ENCODE measurements at places on chromosomes 1 and 21.

GRCh38 chr1:196910215-196910614 lies 22.4 kb downstream of the CFHR4 start:
- DNase-seq, result no peak

DNA sequence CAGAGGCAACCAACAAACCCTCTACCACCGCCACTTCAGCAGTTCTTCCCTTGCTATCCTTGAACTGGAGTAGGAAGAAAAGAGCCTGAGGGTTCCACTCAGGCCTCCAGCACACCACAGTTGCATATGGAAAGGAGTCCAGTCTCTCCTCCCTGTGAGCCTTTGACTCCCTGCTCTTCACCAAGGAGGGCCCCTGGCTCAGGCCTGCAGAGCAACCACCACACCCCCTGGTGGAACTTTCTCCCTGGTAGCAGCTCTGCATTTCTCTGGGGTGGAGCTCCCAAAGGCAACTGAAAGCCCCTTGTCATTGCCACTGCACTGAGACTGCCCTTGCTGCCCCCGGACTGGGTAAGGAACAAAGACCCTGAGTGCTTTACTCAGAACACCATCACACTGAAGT lies 1021.5 kb upstream of the ADGRL2 start:
- no peak for DNase-seq

- no peak for DNase-seq
Measured at GRCh38 chr21:29697555-29698193, 242.1 kb downstream of the GRIK1 start.

DNA sequence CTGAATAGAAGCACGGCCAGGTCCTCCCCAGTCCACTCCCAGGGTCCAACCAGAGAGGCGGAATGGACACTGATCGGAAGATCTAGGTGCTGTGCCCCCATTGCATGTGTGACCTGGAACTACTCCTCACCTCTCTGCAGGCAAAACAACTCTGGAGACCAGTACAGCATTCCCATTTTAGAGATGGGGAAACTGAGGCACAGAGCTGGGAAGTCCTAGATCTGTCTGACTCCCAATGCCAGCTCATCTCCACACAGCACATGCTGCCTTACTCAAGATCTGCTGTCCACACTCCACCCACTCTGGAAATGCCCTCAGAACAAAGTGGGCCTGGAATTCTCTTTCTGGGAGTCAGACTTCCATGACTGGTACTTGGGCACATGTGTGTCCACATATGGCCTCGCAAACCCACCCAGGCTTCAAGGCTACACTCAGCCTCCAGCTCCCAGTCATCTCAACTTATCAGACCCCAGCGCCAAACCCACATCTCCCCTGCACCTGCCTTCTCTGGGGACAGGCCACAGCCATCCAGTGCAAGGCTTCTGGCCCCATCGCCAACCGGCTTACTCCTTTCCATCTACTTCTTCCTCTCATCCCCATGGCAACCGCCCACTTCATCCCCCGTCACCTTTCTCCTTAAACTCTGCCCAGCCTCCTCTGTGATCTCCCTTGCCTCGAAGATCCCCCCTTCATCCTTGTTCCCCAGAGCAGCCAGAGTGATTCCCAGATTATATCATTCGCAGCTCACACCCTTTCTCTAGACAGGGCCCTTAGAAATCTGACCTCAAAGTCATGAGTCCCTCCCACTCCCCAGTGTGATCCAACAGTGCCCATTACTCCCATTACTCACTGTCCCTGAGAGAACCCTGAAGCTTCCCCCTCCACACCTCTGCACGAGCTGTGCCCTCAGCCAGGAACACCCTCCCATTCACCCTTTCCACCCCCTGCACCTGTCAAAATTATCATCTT lies 2.7 kb downstream of the COL8A2 start:
- DNase-seq, result no peak

- no peak for DNase-seq
Measured at GRCh38 chr1:156064615-156065014, 3.7 kb downstream of the RAB25 start.

DNA sequence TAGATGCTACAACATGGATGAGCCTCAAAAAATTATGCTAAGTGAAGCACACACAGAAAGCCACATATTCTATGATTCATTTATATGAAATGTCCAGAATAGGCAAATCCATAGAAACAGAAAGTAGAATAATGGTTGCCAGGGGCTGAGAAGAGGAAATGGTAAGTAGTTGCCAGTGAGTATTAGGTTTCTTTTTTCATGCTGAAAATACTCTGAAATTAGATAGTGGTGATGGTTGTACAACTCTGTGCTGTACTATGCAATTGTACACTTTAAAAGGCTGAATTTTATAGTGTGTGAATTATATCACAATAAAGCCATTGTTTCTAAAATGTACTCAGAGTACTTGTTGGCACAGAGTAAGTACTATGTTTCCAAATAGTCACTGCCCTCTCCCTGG lies 15.5 kb upstream of the GFI1 start:
- no peak for DNase-seq

- no peak for DNase-seq
Measured at GRCh38 chr21:45639206-45640000, 4.1 kb upstream of the PCBP3 start.

DNA sequence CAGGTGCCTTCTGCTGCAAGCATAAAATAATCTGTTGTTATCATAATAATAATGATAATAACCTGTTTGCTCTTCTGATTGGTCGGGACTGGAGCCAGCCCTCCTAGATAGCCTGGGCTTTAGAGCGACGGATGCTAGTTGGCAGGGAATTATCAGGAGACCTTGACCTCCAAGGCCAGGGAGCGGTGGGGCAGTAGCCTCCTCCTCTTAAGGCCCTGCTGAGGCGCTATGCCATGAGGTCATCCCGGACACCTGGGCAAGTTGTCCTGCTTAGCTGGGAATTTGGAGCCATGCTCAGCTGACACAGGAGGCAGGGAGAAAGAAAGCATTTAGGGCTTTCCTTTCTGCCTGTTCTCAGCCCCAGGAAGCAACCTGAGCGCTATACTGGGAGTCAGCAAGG lies 15.6 kb downstream of the C1orf115 start:
- no peak for DNase-seq

GRCh38 chr1:157274698-157275534 lies 136.7 kb upstream of the ETV3 start:
- no peak for DNase-seq

DNA sequence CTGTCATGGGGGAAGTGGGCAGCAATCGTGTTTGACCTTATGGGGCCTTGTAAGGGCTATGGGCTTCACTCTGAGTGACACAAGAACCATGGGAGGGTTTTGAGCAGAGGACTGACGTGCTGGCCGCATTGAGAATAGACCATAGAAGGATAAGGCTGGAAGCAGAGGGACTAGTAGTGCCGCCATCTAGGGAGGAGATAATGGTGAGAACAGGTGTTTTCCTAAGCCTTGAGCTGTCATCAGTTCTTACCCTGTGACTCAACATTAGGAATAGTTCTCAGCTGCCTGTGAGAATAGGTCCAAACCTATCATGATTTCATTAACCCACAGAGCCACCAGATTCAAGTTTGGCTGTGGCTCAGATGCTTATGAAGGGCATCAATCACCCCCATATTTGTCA lies 228.5 kb downstream of the CACNA1E start:
- DNase-seq, result no peak

DNA sequence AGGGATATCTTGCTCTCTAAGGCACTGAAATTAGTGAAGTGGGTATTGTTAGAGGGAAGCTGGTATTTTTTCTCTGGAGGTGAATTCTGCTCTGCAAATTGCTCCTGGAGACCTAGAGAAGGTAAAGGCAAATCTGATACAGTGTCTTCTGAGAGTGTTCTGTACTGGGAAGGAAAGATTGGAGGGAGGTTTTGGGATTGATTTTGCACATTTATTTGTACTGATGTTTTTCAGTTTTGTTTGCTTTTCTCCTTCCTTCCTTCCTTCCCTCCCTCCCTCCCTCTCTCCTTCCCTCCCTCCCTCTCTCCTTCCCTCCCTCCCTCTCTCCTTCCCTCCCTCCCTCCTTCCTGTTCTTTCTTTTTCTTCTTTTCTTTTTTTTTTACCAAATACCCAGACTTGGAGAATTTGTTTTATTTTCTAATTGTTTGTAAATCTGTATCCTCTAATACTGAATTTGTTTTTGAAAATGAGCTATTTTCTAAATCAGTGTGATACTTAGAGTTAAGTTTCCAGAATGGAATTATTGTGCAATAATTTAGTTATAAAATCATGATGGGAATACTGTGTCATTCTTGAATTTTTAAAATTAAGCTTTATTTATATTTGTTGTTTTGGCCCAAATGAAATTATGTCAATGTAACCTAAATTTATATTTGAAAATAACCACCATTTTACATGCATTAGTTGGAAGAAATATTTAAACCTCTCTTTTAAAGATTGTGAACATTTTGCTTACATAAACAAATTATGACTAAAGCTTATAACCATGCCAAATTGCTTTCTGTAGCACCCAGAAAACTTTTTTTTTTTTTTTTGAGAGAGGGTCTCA lies 4.9 kb downstream of the CMPK1 start:
- DNase-seq, result no peak

- no peak for DNase-seq
Measured at GRCh38 chr1:200121421-200121820, 93.9 kb downstream of the NR5A2 start.

GRCh38 chr1:212613440-212614335 lies 5.1 kb downstream of the ATF3 start:
- no peak for DNase-seq

DNA sequence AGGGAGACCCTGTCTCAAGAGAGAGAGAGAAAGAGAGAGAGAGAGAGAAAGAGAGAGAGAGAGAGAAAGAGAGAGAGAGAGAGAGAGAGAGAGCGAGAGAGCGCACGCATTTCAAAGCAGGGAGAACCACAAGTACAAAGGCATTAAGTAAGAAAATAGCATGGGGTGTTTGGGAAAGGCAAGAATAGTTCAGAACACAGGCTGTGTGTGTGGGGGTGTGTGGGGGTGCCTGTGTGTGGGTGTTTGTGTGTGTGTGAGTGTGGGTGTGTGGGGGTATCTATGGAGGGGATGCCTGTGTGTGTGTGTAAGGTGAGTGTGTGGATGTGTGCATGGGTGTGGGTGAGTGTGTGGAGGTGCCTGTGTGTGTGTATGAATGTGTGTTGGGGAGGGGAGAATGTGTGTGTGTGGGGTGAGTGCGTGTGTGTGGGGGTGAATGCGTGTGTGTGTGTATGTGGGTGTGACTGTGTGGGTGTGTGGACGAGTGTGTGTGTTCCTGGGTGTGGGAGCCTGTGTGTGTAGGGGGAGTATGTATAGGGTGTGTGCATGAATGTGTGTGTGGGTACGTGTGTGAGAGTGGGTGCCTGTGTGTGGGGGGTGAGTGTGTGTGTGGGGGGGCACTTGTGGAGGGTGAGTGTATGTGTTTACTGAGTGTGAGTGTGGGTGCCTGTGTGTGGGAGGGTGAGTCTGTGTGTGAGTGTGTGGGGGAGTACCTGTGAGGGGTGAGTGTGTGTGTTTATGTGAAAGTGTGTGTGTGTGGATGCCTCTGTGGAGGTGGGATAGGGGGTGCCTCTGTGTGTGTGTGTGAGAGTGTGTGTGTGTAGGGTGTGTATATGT lies 19.1 kb upstream of the HDAC1 start:
- DNase-seq, result no peak

GRCh38 chr1:156895455-156895812 lies 1.9 kb downstream of the PEAR1 start:
- peak; percentile 19 for DNase-seq

GRCh38 chr1:154746622-154747299 lies 123.3 kb downstream of the KCNN3 start:
- DNase-seq, result no peak

DNA sequence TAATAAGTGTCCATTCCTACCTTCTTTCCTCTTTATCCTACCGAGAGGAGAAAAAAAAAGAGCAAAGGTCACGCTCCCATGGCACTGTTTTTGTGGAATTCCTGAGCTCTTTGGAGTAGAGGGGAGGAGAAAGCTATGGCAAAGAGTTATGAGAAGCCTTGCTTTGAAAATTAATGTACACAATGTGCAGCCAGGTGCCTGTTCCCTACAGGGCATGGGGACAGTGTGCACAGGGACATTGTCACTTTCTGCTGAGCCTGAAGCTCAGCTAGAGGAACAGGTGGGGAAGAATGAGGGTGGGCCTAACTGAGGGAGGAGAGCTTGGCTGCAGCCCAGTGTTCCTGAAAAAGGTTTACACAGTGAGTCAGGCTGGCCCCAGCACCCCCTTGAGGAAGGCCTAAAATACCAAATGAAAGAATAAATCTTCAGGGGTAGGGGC lies 66.1 kb downstream of the PLXNA2 start:
- no peak for DNase-seq

GRCh38 chr1:244326757-244327156 lies 125.0 kb downstream of the ADSS2 start:
- DNase-seq, result no peak

- DNase-seq, result no peak
Measured at GRCh38 chr1:202982715-202983430, 15.8 kb upstream of the CYB5R1 start.

DNA sequence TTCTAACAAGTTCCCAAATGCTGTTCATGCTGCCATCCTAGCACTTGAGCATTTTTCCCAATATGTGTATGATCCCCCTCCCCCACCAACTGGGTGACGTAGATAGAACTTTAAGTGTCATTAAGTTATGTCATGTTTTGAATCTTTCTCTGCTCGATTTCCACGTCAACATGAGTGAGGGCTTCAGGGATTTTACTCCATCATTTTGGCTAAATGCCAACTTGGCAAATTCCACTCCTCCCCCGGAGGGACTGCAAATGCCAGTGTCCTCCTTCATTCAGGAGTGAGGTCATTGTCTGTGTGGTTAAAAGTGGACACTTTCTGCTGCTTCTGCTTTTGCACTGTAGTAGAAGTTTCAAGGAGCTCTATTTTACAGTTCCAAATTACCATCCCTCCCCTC lies 201.7 kb downstream of the FGGY start:
- DNase-seq, result peak; percentile 28

- DNase-seq, result no peak
Measured at GRCh38 chr1:112548547-112548946, 39.8 kb downstream of the WNT2B start.

- no peak for DNase-seq
Measured at GRCh38 chr21:41634211-41634694, 126.3 kb upstream of the TMPRSS2 start.

DNA sequence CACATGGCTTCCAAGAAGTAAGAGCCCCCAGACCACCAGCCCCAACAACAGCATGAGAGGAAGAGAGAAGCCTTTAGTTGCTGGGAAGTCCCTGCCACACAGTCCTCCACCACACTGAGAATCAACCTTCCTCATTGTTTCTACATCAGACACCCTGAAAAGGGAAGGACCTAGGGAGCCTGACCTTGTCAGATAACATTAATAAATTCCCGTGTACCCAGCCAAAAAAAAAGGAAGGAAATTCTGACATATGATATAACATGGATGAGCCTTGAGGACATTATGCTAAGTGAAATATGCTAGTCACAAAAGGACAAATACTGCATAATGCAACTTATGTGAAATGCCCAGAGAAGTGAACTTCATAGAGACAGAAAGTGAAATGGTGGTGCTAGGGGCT lies 65.6 kb upstream of the ARHGAP29 start:
- no peak for DNase-seq

- no peak for DNase-seq
Measured at GRCh38 chr1:207831517-207832327, 79.2 kb downstream of the CD34 start.

DNA sequence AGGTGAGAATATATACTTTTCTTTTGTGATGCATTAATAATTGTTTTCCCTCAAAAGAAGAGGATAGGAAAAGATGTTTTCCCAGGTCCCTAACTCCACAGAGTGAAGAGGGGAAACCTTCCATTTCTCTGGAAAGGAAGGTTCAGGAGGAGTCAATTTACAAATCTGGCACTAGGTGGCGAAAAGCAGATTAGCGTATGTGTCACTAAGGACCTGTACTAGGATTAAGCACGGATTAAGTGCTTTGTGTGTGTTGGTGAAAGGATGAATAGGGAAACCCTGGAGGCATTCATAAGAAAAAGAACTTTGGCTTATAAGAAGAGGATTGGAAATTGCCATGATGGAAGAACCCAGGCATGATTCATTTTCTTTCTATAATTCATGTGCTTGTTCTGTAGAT lies 410.1 kb upstream of the PLXNA2 start:
- DNase-seq, result no peak
